ENCODE measurements at places on chromosomes 13 and 19.

- no peak overlapping the region for H3K4me3 ChIP-seq
- H3K27me3 ChIP-seq, result no peaks in the 10 kb centered on the region
- DNase-seq, result no peak
- no peak overlapping the region for H3K27ac ChIP-seq
Measured at GRCh38 chr13:82477436-82477835, 1404.8 kb downstream of the SLITRK1 start.

DNA sequence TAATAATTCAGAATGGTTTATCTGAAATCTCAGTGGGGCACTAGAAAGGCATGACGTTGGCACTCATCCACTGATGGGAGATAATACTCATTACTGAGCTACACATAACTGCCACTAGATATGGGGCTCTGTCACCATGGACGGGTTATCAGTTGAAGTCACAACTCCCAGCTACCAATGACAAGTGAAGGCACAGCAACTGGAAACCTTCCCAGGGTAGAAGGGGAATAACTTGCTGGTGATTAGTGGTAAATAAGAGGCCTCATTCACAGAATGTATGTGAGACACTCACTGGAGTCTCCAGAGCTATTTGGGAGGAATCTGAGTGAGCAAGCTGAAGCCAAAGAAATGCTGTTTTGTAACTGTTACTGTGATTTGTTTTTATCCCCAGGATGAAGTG is 249.6 kb downstream of the ENOX1 start:
- H3K4me1 ChIP-seq, result no peaks in the 10 kb centered on the region
- H3K27me3 ChIP-seq, result no peaks in the 10 kb centered on the region
- no peak for DNase-seq

DNA sequence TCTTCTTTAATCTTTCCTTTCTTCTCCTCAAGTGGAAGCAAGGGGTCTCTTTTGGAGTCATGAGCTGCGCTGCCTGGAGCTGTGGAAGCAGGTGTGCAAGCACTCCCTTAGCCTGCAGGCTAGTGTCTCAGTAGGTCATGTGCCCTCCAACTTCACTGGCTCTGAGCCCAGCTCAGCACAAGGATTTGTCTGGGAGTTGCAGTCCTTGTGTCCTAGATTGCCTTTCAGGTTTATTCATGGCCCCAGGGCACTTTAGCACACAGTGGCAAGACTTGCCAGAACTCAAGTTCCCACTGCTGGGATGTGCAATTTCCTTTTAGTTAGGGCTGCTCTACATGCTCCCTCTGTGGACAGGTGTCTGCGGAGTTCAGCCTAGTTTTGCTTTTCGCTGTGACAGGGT is 211.7 kb downstream of the LIG4 start:
- H3K4me3 ChIP-seq, result no peak overlapping the region
- H3K4me1 ChIP-seq, result no peaks in the 10 kb centered on the region
- DNase-seq, result no peak
- H3K27me3 ChIP-seq, result no peaks in the 10 kb centered on the region

GRCh38 chr13:29125191-29125933 is 305.2 kb downstream of the MTUS2 start:
- H3K4me3 ChIP-seq, result no peak overlapping the region
- no peaks in the 10 kb centered on the region for H3K4me1 ChIP-seq
- DNase-seq, result no peak
- H3K27me3 ChIP-seq, result no peaks in the 10 kb centered on the region

- no peak for DNase-seq
Measured at GRCh38 chr13:51495316-51495715, 42.5 kb upstream of the INTS6 start.

- H3K27me3 ChIP-seq, result no peaks in the 10 kb centered on the region
- H3K4me1 ChIP-seq, result peaks cover 8% of the 10 kb centered on the region
- no peaks in the 10 kb centered on the region for H3K36me3 ChIP-seq
- peak within 1 kb of the TSS; percentile 81 for H3K27ac ChIP-seq
- H3K4me3 ChIP-seq, result peak within 1 kb of the TSS; percentile 81
Measured at GRCh38 chr19:38319421-38320258, at the start of gene KCNK6. Gene KCNK6, plus strand, starts transcription at chr19:38319845. Its CDS starts 106 bp downstream, at chr19:38319951.

DNA sequence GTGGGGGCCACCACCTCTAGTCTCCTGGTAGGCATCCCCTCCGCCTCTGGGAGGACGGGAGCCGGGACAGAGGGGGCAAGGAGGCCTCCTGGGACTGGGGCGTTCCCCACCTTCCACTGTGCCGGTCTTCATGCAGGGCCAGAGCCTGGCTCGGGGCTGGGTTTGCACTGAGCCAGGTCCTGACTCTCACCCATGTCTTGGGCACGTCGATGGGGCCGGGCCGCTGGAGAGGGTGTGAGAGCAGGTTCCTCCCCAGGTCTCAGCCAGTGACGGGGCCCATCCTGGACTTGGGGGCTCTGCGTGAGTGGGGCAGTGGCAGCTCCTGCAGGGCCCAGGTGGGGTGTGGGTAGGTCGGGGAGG is 26.6 kb downstream of the ATP11A start:
- H3K4me1 ChIP-seq, result peaks cover 12% of the 10 kb centered on the region
- no peaks in the 10 kb centered on the region for H3K36me3 ChIP-seq
- DNase-seq, result peak; percentile 40
- H3K4me3 ChIP-seq, result no peak overlapping the region
- H3K27me3 ChIP-seq, result no peaks in the 10 kb centered on the region
- no peak overlapping the region for H3K27ac ChIP-seq

GRCh38 chr13:23705583-23705982 is 135.4 kb downstream of the TNFRSF19 start:
- H3K4me1 ChIP-seq, result no peaks in the 10 kb centered on the region
- H3K27ac ChIP-seq, result no peak overlapping the region
- H3K27me3 ChIP-seq, result no peaks in the 10 kb centered on the region

- no peaks in the 10 kb centered on the region for H3K27me3 ChIP-seq
- DNase-seq, result peak; percentile 68
- no peaks in the 10 kb centered on the region for H3K4me1 ChIP-seq
- H3K4me3 ChIP-seq, result no peak overlapping the region
- H3K27ac ChIP-seq, result no peak overlapping the region
Measured at GRCh38 chr19:9586764-9587163, 2.5 kb upstream of the ZNF121 start.

- no peaks in the 10 kb centered on the region for H3K27me3 ChIP-seq
Measured at GRCh38 chr13:44989071-44989889, at the start of the genes GPALPP1 and NUFIP1. Gene GPALPP1, plus strand, starts transcription at chr13:44989538. Its CDS starts 117 bp downstream, at chr13:44989655. Gene NUFIP1, minus strand, starts transcription at chr13:44989471. Its CDS starts 35 bp downstream, at chr13:44989436.

- H3K27ac ChIP-seq, result no peak overlapping the region
- no peaks in the 10 kb centered on the region for H3K4me1 ChIP-seq
- no peak overlapping the region for H3K4me3 ChIP-seq
- no peaks in the 10 kb centered on the region for H3K36me3 ChIP-seq
Measured at GRCh38 chr13:80900561-80900960, 559.6 kb upstream of the SPRY2 start.
